ENCODE measurements at places on chromosomes 3 and 15. TPM values are rescaled to one million over a fixed set of nuclear protein-coding genes. Genes with fewer than 3 reads are reported as not detected.

SLC7A14 gene
- total RNA-seq: not detected

MAP6D1 gene
- 2.3 TPM for total RNA-seq

MAP3K13 gene
- total RNA-seq: 8.0 TPM

HMG20A gene
- 32.0 TPM for total RNA-seq

TMEM44 gene
- 5.3 TPM for total RNA-seq

STRIT1 gene
- total RNA-seq: 0.79 TPM

IFT57 gene
- 17.3 TPM for total RNA-seq

TMEM207 gene
- not detected for total RNA-seq

LRIG1 gene
- total RNA-seq: 104 TPM

SUCNR1 gene
- 0.12 TPM for total RNA-seq

TRPM1 gene
- not detected for total RNA-seq

MESP1 gene
- total RNA-seq: 8.4 TPM

OR5K2 gene
- not detected for total RNA-seq

MTHFS gene
- total RNA-seq: 16.1 TPM

HES1 gene
- total RNA-seq: 13.4 TPM

HYAL3 gene
- total RNA-seq: 0.92 TPM

AGTR1 gene
- total RNA-seq: 2.2 TPM

ADAMTS7 gene
- 37.9 TPM for total RNA-seq

CHRNA7 gene
- total RNA-seq: 0.55 TPM

TM4SF18 gene
- 11.6 TPM for total RNA-seq

GMNC gene
- 4.3 TPM for total RNA-seq

ROBO2 gene
- 0.17 TPM for total RNA-seq

MAN2C1 gene
- 96.9 TPM for total RNA-seq

PRTG gene
- total RNA-seq: 0.77 TPM
